Stimulated activated CD8-positive, alpha-beta memory T cell treated with anti-CD3 and anti-CD28 coated beads, Interleukin-7, amount 100 ng/mL, for 24 hours (primary cell): ENCODE measurements at places on chromosomes 1 and 21.

- no peak for DNase-seq
These were observed 69.9 kb upstream of the GCLM start for GRCh38 chr1:93979040-93979717.

DNA sequence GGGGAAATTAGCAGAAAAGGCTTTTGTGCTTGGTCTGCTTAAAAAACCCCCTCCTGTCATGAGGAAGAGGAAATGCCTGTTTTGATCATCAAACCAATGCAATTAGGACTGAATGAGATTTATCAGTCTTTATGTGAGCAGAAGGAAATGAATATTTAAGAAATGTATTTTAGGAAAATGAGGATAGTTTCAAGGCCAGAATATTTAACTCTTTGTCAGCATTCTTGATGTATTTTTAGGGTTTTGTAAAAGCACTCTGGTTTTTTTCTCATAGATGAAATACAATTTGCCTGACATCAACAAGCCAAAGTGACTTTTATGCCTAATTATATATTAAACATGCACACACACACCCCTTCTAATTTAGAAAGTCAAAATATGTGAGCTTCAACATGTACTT lies 213.8 kb downstream of the GRIK1 start:
- no peak for DNase-seq

DNA sequence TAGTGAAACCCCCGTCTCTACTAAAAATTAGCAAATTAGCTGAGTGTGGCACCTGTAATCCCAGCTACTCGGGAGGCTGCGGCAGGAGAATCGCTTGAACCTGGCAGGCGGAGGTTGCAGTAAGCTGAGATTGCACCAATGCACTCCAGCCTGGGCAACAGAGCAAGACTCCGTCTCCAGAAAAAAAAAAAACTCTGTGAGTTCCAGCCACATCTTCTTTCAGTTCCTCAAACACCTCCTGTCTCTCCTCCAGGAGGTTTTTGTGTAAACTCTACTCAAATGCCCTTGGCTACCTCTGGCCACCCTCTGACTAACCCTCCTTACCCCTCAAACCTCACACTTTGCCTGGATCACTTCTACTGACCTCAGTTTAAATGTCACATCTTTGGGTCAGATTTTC lies 38.1 kb downstream of the RCSD1 start:
- no peak for DNase-seq

- no peak for DNase-seq
These were observed 660.0 kb downstream of the PTPRC start for GRCh38 chr1:199298825-199299224.

DNA sequence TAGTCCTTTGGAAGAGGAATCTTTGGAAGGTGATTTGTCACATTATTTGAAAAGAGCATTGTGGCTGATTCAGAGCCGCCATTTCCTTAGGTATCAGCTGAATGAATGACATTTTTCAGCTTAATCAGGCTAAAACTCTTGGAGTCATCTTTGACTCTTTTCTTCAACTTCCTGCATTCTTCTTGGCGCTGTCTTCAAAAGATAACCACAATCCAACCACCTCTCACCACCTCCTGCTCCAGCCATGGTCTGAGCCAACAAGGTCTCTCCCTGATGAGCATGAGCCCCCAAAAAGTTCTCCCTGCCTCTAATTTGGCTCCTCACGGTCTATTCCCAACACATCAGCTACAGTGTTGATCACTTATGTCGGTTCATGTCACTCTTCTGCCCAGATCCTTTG lies 297.6 kb upstream of the RUNX1 start:
- DNase-seq = no peak

DNA sequence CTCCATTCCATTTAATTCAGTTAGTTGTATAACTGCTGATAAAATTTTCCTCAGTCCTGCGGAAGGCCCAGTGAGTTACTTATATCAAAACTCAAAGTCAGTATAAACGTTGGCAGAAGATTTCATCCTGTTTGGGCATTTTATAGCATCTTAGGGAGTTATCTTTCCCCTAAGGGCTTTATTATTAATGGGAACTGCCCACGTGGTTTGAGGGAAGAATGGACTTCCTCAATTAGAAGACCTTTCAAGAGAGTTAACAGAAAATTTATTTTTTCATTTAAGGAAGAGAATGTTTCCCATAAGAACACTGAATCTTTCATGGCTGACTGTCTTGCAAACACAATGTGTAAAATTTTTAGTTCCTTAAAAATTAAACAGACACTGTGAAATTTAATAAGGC lies 400.1 kb downstream of the NEGR1 start:
- DNase-seq = no peak

DNA sequence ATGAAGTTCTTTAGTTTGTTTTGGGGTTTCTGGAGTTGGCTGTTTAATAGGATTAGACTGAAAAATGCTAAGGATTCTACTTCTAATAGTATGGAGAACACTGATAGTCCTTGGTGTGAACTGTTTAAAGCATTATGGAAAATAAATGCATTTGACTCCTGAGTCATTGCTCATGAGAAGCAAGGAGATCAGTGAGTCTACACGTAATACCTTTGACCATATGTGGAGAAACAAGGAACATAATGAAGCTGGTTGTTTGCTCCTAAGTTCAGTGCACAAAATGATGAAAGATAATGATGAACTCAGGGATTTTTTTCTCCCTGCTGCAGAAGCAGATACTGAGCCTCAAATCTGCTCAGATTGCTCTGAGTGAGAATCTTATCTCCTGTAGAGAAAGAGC lies 158.9 kb upstream of the COL11A1 start:
- DNase-seq = no peak

GRCh38 chr1:193438312-193438711 lies 251.9 kb upstream of the B3GALT2 start:
- DNase-seq = no peak

DNA sequence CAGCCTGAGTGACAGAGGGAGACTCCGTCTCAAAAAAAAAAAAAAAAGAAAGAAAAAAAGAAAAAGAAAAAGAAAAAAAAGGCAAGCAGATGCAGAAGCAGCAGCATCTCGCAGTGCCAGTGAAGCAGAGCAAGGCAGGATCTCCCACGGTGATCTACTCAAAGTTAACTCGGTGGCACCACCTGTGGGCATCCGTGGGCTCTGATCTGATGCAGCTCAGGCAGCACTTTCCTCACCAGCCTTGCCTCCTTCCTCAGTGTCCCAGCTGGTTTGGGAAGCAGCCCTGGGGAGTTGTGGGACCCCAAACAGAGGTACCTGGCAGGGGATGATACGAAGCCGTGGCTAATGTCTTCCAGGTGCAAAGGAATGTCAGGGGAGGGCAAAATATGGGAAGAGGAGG lies 104.3 kb upstream of the KRTAP19-8 start:
- DNase-seq = no peak

GRCh38 chr1:54584575-54584974 lies 36.5 kb downstream of the ACOT11 start:
- DNase-seq = no peak

GRCh38 chr1:73463873-73464272 lies 734.1 kb downstream of the LRRIQ3 start:
- DNase-seq = no peak

DNA sequence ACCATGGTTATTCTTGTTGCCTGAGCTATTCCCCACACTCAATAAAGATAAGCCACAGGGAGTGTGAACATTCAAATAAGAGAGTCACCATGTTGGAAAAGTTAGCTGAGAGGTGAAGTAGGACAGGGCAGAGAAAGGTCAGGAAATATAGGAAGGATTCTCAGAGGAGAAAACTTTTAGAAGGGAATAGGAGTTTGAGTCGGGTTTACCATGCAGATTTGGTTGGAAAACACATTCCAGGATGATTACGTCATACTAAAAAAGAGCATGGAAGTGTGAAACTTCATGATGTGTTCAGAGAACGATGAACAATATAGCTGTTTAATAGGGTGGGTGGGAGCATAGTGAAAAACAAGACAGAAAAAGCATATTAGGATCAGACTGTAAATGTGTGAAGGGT lies 1125.3 kb upstream of the ADGRL2 start:
- DNase-seq = no peak

GRCh38 chr1:228478912-228479711 lies 8.1 kb upstream of the RNF187 start:
- no peak for DNase-seq

DNA sequence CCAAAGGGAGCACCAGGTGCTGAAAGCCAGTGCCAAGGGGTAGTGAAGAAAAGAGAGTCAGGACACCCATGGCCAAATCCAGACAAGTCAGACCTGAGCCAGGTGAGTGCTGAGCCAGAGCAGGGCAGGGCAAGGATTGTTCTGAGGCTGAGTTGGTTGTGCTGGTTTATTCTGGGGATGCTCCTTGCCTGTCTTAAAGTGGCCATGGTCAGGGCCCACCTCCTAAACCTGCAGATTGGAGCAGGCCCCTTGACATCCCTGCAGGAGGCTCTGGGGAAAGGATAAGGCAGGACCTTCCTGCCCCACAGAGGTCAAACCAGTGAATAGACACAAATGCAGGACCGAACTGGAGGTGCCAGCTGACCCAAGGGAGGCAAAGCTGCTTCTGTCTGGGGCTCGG lies 138.4 kb downstream of the HIVEP3 start:
- no peak for DNase-seq

DNA sequence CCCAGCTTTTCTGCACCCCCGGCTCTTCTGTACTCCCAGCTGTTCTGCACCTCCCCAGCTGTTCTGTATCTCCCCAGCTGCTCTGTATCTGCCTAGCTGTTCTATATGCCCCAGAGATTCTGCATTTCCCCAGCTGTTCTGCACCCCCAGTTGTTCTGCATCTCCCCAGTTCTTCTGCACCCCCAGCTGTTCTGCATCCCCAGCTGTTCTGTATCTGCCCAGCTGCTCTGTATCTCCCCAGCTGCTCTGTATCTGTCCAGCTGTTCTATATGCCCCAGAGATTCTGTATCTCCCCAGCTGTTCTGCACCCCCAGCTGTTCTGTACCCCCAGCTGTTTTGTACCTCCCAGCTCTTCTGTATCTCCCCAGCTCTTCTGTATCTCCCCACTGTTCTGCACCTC lies 41.1 kb downstream of the UMODL1 start:
- no peak for DNase-seq

DNA sequence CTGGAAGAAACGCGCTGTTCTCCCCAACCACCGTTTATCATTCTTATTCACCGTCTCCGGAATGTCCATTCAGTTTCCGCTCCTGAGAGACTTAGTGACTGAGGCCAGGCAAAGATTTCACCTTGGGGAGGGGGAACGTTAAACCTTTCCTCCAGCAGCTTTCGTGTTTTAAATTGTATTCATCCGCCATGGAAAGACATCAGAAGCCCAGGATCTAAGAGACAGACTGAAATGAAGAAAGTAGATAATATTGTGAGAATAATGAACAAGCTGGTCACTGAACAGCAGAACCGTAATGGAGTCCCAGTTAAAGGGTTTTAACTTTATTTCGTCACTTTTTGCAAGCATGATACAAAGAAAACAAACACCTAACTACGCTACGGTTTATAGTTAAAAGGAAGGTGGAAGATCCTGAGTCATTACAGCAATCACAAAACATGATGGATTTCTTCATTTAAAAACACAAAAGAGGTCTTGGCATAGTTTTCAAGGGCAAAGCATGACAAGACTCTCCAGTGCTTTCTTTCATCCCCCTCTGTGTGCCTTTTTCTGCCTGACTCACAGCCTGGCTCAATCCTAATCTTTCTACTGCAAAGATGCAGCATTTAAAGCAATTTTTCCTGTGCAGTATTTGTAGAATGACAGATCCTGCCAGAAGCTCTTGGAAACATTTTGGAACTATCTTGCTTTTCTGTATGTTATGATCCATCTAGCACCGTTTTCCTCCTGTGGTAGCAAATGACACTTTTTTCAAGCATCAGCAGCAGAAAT lies 722 bp upstream of the SLC19A2 start:
- DNase-seq = no peak

DNA sequence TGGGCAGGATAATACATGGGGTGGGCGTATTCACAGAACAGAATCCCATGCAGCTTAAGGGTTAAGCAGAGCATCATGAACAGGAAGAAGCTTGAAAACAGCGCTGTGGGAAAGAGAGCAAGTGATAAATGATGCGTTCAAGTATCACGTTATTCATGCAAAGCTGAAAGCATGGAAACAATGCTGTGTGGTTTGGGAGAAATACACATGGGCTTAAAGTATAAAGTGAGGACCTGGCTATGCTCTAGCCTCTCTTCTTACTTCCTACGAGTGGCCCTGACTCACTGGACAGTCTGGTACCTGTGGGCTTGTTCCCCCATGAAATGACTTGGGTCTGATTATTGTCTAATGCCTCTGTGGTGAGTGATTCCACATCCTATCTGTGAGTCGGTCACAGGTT lies 25.7 kb downstream of the TMPRSS2 start:
- DNase-seq = no peak

GRCh38 chr1:222665964-222666363 lies 46.3 kb downstream of the AIDA start:
- no peak for DNase-seq

DNA sequence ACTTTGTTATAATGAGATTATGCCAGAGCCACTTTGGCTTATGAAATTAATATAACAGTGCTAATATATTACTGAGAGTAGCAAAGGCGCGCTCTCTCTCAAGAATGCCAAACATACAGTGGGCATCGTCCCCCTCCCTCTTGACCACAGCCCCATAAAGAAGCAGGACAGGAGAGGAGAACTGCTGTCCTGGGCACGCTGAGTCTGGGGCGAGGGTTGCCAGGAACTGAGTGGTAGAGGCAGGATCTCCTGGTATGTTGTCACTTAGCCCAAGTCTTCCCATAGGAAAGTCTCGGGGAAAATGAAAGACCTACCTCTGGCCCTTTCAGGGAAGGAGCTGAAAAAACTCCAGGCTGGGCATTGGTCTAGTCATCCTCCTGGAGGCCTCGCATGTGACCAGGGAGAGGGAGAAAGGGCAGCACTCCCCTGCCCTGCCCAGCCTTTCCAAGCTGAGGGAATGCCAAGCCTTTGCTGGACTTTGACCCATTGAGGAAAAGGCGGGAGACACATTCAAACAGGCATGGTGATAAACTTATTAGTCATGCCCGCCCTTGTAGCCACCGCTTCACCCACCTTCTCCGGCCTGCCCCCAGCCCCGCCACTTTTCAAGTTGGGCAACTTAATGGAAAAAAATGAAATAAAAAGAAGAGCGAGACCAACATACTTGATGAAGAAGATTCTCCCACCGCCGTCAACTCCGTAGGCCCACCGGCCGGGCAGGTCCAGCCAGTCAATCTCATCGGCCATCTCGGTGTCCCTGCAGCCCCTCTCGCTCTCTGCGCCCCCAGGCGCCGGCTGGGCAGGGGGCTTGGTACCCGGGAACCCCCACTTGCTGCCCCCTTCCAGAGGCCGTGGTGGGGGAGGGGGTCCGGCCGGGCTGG lies 17.4 kb upstream of the PLEKHA6 start:
- DNase-seq = no peak

GRCh38 chr1:153612111-153612754 lies 704 bp downstream of the S100A16 start:
- no peak for DNase-seq

GRCh38 chr1:9027307-9027706 lies 1.1 kb upstream of the SLC2A7 start:
- no peak for DNase-seq

- no peak for DNase-seq
These were observed 89.1 kb upstream of the KCNK2 start for GRCh38 chr1:214993419-214993818.

DNA sequence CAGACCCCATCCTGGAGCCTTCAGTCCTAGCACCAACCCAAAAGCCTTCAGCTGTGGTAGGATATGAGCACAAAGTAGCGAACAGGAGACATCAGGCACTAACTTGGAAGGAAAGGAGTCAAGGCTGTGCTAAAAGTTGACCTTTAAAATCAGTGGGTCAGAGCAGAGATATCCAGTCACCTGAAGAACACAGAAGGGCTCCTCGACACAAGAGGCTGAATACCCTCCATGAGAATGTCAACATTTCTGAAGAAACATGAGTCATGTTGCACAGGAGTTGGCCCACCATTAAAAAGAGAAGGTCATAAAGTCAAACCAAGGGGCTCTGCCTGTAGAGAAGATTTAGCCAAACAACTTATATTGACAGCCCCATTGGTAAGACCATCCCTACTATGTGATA lies 172.5 kb downstream of the PLPP3 start:
- no peak for DNase-seq
